ENCODE measurements at places on chromosomes 5 and 9.

GRCh38 chr5:90223756-90224155 lies 185.8 kb downstream of the CETN3 start:
- no peak for DNase-seq

DNA sequence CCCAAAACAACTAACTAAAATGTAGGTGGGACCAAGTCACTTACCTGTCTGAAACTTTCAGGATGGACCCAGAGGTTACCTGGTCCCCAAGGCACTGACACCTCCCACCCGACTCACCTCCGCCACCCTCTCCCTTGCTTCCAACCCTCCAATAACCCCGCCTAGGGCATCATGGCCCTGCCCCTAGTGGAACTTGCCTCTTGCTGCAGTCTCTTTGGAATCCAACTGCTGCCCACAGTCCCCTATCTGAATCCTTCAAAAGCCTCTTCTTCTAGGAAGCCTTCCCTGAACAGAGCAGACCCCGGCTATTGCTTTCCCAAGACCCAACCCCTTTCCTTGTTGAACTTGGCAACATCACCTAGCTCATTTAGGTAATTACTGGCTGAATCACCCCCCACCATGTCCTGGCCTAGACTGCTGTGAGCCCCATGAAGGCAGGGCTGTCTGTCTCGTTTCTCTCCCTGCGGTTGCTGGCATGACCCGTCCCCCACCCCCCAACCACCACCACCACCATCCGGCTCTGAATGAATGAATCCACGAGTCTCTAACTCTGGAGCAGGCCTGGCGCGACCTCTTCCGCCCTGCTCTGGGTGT lies 9.4 kb downstream of the CRB2 start:
- no peak for DNase-seq

GRCh38 chr9:134633362-134634142 lies 8.1 kb upstream of the COL5A1 start:
- no peak for DNase-seq

DNA sequence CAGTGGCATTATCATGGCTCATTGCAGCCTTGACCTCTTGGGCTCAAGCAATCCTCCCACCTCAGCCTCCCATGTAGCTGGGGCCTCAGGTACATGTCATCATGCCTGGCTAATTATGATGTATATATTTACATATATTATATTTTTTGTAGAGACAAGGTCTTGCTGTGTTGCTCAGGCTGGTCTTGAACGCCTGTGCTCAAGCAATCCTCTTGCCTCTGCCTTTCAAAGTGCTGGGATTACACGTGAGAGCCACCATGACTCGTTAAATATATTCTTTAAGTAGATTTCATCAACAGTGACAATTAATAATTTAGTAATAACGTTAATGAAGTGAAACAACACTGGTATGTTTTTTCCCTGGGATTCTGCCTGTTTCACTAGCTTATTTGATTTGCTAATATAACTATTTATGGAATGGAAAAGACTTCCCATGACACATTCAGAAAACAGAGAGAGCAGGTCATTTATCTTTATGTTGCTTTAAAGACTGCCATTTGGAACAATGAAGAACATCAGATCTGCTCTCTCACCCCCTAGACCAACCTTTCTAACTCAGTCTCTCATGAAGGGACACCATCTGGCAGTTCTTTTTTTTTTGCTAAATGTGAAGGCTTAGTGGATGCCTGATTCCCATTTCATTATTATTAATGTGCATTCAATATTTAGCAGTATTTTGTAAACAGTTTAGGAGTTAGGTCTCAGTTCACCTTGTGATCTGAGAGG lies 295.6 kb downstream of the KIF4B start:
- DNase-seq: no peak

DNA sequence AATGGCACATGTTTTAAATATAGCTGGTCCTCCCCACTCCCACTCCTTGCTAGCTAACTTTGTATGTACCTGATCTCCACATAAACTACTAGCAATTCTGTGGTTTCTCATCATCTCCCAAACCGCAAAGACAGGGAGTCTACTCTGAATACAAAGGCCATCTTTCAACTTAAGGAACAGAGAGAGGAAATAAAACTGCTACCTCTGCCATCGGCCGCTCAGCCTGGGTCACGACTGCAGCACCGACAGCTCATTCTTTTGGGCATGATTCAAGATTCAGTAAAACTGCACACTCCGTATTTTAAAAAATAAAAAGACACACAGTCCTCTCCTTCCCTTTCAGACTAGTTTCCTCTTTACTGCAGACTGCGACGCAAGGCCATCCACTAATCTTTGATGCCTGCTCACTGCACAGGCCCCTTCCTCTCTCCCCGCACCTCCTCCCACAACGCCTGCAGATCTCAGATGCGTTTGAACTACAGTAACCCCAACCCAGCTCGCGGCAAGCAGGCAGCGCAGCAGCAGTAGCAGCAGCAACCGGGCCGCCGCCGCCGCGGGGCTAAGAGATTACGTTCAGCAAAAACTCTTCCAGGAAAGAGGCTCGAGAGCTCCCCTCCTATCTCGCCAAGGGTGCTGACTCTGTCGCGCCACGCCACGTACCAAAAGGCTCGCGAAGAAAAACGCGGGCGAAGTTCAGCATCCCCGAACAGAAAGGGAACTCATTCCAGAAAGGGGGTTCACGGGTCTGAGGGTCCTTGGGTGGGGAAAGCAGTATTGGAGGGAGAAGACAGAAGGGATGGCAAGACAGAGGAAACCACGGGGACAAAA lies 1.5 kb downstream of the RNF145 start:
- DNase-seq: peak; percentile 78
